ENCODE measurements at places on chromosomes 6 and 20.

GRCh38 chr6:135008072-135008940, 46.3 kb downstream of the HBS1L start:
- peak; percentile 76 for DNase-seq

- no peak for DNase-seq
Measured at GRCh38 chr20:9081423-9081966, 12.6 kb downstream of the PLCB4 start.

- no peak for DNase-seq
Measured at GRCh38 chr6:54427396-54427937, 119.2 kb downstream of the TINAG start.

GRCh38 chr6:38320358-38320757, 319.4 kb downstream of the BTBD9 start:
- no peak for DNase-seq

- DNase-seq: no peak
Measured at GRCh38 chr20:17807651-17808050, 107.9 kb downstream of the BANF2 start.

DNA sequence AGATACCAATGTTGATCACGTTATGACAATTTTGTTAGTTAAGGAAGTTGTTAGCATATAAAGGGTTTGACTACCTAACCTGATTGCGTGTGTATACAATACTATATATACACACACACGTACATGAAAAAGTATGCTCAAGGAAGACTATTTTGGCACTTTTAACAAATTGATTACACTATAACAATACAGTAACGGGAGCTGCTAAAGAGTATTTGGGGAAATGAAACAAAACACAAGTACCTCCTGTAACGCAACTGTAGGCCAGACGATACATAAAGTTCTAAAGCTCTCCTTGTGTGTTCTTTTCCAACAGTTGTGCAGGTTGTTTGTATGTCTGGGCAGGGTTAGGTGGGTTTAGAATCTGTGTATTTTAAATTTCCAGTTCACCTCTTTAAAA, 98.7 kb downstream of the PLEKHG1 start:
- DNase-seq: no peak

- DNase-seq: no peak
Measured at GRCh38 chr6:146860583-146860982, 261.8 kb downstream of the ADGB start.

GRCh38 chr20:4167261-4168021, 152.1 kb upstream of the RNF24 start:
- no peak for DNase-seq

GRCh38 chr20:12353842-12354241, 436.1 kb downstream of the BTBD3 start:
- no peak for DNase-seq

DNA sequence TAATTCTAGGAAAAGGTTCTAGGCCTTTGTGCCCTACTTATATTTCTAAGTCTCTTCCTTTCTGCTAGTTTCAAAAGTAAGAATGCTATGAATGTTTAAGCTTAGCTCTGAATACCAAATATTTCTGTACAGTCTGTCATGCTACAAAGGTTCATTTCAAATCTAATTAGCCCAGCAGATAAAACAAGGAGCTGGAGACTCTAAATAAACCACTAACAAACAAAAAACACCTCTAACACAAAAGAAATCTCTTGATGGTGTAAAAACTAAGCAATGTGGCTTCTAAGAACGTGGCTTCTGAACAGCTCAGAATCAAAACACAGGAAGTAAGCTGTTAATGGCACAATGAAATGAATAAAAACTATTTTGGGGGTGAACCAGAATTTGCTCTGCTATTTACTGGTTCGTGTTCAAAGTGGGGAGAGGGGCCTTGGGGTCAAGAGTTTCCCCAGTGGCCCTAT, 198.3 kb downstream of the BCAS1 start:
- no peak for DNase-seq

GRCh38 chr20:775679-776135, 7.4 kb upstream of the SLC52A3 start:
- DNase-seq: no peak

DNA sequence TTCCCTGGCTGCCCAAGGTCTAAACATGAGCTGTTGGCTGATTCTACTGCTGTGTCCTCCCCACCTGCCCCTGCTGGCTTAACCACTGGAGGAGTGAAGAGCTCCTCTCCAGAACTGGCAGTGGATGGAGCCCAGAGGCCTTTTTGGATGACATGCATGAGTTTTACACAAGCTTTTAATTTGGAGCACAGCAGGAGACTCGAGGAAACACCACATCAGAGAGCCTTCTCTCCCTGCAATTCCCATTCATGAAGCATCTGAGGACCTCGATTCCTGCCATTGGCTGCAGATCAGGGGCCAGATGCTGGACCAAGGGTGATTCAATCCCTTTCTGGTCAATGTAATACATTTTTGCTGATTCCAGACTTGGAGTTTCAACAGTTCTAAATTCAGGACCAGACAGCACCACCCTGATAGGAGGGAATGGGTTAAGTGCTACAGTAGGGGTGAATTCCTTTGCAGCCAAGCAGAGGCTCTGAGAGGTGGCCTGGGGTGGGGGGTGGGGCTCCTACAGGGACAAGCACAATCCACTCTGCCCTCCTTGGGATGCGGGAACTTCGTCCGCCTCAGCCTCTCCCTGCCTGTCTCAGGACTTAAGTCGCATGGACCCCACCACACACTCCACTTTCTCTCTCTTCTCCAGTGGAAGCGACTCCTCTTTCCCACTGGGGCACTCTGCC, 599 bp upstream of the PSORS1C1 start:
- no peak for DNase-seq

DNA sequence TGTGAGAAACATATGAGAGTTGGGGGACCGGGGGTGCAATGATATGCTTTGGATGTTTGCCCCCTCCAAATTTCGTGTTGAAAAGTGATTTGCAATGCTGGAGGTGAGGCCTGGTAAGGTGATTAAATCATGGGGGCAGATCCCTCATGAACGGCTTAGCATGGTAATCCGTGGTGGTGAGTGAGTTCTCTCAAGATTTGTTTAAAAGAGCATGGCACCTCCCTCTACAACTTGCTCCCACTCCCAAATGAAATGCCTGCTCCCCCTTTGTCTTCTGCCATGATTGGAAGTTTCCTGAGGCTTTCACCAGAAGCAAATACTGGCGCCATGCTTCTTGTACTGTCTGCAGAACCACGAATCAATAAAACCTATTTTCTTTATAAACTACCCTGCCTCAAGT, 2.5 kb downstream of the DEK start:
- DNase-seq: no peak

DNA sequence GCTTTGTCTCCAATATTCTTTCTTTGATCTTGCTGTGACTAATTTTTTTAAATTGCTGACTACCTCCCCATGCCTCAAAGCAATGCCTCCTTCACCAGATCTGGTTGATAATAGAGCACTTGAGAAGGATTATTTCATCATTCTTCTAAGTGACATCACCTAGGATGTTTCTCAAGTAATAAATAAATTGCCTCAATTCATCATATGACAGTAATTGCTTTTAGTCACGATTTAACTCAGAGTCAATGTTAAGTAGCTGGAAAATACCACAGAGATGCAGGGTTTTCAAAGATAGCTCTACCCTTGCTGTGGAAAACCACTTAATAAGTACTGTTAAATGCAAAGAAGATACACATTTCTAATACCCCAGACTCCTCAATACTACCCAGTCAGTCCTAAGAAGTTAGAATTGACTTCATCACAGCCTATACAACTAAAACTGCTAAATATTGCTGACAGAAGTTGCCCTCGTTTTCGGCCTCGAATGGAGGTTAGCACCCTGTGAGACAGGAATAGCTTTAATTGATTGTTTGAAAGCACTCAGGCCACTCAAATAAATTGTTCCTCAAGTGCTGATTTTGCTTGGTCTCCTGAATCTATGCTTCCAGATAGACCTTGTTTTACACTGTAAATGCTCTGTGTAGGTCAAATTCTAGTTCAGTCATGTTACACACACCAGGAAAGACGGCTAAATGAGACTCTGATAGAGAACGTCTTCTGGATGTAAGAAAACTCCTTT, 640.6 kb upstream of the CHD6 start:
- no peak for DNase-seq

All from activated CD4-positive, alpha-beta T cell treated with anti-CD3 and anti-CD28 coated beads, Interleukin-2, Interleukin-6, amounts not matched to agents 100 ng/mL and 50 ng/mL, durations not matched to agents 16 hours and 8 hours (primary cell).